ENCODE measurements at places on chromosomes 3 and 15.

DNA sequence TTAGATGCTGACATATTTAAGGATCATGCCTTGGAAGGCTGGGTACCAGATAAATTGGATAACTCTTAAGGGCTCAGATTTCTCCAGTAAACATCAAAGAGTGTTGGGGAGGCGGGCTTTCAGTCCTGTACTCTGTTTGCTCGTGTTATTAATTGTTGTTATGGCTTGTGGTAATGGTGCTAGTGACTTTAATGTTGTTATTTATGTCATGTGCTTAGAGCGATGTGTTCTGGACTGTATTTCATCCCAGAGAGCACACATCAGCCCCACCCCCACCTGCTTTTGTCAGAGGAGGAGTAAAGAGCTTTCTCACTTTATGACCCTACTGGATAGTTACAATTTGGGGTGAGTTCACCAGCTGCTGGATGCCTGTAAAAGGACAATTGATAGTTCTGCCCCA is 386.3 kb downstream of the EPHB1 start:
- no peak for DNase-seq

DNA sequence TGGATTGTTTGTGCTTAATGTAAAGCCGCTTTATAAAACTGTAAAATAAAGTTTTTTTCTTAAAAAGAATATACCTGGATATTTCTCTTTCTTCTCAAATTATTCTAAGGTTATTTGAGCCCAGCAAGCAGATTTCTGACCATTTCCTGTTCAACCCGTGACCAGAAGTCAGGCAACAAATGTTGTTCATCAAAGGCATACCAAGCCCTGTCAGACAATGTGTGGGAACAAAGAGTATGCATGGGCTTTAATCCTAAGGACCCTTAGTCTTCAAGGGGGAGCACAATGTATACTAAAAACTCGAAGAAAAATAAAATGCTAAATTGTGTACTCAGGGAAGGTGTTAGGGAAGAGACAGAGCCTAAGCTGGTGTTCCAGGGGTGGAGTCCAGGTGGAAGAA is 26.6 kb upstream of the PAQR5 start:
- DNase-seq: no peak

GRCh38 chr3:178507507-178508442 is 28.5 kb upstream of the KCNMB2 start:
- DNase-seq: no peak

DNA sequence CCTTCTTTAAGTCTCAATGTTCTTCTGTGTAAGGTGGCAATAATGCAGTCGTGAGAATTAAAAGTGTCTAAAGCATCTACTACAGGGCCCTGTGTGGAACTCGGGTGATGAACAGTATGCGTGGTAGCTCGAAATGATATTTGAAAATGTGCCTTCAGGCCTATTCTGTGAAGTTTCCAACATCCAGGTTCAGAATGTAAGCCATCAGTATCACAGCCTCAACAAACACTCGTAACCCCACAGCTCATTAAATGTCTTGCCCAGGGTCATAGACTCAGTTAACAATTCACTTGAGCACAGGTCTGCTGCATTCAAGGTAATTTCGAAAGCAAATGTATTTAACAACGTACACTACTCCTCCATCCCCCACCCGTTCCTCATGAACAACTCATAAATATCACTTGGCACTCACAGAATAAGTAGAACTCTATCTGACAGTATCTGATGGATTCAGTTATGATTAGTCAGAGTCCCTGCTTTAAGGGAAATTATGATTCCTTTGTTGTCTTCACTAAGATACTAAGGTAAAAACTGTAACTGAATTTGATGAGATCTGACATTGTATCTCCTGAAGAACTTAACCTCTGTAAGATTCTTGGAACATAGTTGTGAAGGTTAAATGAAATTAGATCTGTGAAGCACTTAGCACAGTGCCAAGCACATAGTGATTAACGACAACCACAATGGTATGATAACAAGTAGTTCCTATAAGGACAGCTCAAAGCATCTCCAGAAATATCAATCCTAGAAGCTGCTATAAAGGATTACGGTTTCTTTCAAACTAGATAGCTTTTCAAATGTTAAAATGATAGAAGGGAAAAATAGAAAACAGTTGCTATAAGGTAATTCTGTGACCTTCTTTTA is 642.3 kb downstream of the TBL1XR1 start:
- peak; percentile 7 for DNase-seq

DNA sequence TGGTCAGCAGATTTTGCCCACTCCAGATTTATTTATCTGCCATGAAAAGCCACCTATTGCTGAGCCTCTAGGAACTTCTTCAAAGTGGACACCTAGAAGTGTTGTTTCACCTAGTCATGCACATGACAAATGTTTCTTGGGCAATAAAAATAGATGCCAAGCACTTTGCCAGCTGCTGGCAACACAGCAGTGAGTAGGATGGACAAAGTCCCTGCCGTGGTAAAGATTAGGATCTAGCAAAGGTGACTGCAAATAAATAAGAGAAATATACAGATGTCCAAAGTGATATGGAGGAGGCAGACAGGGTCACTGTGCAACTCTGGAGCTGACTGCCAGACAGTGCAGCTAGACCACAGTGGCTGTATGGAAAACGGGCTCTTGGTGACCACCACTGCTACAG is 137.9 kb downstream of the SUCLG2 start:
- no peak for DNase-seq

DNA sequence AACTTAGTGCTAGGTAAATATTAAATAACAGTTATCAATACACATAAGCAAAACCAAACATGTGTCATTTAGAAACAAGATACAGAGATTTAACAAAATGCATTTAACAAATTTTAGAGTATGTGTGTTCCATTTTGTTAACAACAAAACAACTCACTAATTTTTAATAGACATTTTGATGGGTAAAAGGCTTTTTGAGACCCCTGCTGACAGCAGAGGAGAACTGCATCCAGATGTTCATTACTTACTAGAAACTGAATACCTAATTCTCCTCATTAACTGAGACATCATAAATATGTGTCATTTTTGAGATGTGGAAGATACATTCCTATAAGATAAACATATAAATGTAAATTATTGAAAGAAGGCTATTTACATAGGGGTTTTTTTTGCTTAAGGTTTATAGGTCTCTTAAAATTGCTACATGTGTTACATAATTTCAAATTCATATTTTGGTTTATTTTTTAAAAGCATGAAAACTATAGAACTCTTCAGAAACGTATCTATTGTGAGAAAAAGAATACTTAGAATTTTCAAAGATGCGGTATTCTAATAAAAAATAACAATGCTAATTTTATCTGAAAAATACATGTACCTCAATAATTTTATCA is 1009.8 kb downstream of the TUSC7 start:
- peak; percentile 57 for DNase-seq

DNA sequence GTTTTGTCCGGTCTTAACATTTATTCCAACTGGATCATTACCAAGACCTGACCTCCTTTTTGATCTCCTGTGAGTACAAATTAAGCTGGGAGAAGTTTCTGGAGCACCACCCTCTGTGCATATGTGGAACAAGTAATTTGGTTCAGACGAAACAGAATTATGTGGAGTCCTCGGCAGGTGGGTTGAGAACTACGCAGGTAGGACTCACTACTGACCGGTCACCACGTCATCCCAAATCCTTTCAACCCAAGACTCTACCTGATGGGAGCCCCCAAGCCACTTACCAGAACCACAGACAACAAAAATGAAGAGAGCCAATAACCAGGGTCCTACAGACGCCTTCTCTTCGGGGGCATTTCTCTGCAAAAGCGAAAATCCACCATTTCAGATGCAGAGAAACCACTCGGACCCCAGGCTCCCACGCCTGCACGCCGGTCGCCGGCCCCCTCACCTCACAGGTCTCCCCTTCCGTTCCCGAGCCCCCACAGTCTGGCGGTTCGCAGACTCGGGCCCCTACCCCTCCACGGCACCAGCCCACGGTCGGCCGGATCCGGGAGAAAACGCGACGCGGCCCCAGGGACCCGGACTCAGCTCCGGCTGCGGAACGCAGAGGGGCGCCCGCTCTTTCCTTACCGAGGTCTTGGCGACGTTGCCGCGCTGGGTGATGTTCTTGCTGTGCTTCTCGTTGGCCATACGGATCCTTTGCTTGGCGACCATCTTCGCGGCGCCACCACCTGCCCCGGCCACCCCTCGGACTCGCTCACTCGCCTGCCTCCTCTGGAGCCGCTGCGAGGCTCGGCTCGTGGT is 674 bp downstream of the SERP1 start:
- peak; percentile 15 for DNase-seq
